Central memory CD4-positive, alpha-beta T cell (primary cell): ENCODE measurements at places on chromosomes 11 and 22.

- no peak for DNase-seq
Observed at GRCh38 chr11:5833446-5833845, 8.3 kb downstream of the OR52E6 start.

- DNase-seq = peak; percentile 88
Observed at GRCh38 chr22:50507421-50507990, at the start of gene LMF2. LMF2 (minus strand) TSS chr22:50507702; CDS start chr22:50507675, 27 bp downstream.

GRCh38 chr11:72718101-72718501 lies 34.1 kb downstream of the ARAP1 start:
- no peak for DNase-seq

DNA sequence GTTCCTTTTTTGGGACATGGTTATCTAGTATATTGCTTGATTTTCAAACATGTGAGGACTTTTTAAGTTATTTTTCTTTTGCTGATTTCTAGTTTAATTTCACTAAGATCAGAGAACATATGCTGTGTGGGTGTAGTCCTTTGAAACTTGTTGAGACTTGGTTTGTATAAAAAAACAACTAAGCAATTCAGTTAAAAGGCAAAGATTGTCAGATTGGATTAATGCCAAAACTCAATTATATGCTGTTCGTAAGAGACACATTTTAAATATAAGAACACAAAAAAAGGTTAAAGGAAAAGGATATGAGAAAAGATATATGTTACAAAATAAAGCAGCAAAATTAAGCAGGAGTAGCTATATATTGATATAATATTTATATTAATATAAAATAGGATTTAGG lies 17.8 kb upstream of the RRM1 start:
- DNase-seq = no peak

GRCh38 chr11:94854770-94855633 lies 86.8 kb downstream of the AMOTL1 start:
- DNase-seq = no peak

- DNase-seq = no peak
Observed at GRCh38 chr11:111135101-111135500, 110.4 kb upstream of the POU2AF2 start.

DNA sequence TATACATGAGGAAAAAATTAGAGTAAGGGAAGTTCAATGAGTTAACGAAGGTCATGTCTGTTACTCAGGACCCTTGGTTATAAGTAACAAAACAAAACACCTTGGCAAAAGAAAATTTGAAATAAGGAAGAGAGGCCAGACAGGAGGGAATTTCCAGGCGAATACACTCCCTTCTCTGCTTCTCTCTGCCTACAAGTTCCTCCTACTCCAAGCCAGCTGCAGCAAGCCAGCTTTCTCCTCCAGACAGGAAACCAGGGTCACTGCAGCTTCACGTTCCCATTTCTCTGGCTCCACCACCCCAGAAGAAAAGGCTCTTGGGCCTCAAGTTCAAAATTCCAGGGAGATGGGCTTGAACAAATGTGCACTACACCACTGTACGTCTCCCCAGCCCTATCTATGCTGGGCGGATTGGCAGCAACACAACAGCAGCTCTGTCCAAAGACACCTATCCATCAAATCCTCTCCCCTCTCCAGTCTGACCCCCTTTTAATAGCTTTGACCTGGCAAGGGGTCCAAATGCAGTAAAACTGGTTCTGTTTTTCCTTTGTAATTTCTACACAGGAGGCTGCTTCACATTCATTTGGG lies 27.7 kb downstream of the SMCO4 start:
- no peak for DNase-seq

GRCh38 chr11:67648796-67649613 lies 1.5 kb downstream of the ACY3 start:
- DNase-seq = no peak

DNA sequence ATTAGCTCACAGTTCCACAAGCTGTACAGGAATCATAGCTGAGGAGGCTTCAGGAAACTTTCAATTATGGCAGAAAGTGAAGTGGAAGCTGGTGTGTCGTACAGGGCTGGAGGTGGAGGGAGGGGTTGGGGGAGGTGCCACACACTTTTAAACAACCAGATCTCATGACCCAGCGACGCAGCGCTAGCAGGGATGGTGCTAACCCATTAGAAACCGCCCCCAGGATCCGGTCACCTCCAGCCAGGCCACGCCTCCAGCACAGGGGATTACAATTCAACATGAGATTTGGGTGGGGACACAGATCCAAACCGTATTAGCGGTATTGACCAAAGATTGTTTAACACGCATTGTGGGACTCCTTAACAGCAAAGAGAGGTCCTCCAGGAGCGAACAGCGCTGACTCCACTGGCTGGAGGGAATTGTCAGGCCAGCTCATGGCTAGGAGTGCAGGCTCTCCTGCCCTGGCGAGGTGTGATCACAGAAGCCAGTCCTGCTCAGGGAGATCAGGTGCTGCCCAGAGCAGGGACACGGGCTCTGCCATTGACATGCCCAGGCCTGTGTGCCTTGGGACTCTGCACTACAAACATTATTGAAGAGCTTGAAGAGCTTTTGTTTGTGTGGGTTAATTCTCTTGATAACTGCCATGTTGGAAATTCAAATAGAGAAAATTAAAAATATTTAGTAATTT lies 215.3 kb downstream of the TBC1D22A start:
- DNase-seq = no peak

GRCh38 chr11:20278727-20279126 lies 84.8 kb upstream of the HTATIP2 start:
- no peak for DNase-seq

GRCh38 chr11:57310630-57311086 lies 14.1 kb downstream of the TNKS1BP1 start:
- no peak for DNase-seq

DNA sequence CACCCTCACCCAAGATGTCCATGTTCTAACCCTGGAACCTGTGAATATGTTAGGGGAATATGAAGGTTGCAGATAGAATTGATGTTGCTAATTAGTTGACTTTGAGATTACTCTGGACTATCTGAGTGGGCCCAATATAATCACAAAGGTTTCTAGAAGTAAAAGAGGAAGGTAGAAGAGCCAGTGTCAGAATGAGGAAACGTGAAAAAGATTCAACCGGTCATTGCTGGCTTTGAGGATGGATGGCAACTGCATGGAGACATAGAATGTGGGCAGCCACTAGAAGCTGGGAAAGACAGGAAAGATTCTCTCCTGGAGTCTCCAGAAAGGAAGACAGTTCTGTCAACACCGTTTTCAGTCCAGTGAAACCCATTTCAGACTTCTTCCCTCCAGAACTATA lies 86.6 kb downstream of the CLPB start:
- DNase-seq = no peak

DNA sequence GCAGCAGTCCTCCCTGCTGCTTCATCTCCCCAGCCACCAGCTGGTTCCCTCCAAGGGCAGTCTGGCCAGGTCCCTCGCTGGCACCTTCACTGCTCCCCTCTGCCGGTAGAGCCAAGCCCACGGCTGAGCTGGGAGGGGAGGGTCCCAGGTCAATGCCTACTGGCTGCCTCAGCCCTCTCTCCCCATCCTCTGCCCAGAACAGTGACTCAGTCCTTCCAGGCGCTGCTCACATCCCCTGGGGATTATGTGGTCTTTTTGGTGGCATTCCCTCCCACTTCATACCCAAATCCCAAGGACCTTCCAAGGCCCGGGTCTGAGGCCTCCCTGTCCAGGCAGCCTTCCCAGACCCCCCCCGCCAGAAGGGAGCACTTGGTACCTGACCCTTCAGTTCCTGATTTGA lies 44.9 kb downstream of the WNT7B start:
- no peak for DNase-seq

GRCh38 chr11:64611869-64612646 lies 21.0 kb downstream of the SLC22A12 start:
- DNase-seq = no peak

DNA sequence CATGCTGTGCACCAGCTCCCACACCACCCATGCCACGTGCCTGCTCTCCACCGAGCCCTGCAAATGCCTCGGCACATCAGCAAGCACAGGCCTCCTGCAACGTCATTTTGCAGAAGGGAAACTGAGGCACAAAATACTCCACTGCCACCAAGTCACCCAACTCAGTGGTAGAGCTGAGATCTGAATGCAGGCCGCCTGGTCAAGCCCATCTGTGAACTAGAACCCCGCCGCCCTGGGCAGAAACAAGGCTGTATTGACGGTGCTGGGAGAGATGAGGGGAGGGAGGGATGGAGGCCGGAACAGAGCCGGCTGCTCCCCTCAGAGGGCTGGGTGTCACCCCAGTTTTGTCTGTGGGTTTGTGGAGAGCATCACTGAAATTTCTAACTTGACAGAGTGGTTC lies 81.4 kb downstream of the CDKN1C start:
- DNase-seq = no peak

DNA sequence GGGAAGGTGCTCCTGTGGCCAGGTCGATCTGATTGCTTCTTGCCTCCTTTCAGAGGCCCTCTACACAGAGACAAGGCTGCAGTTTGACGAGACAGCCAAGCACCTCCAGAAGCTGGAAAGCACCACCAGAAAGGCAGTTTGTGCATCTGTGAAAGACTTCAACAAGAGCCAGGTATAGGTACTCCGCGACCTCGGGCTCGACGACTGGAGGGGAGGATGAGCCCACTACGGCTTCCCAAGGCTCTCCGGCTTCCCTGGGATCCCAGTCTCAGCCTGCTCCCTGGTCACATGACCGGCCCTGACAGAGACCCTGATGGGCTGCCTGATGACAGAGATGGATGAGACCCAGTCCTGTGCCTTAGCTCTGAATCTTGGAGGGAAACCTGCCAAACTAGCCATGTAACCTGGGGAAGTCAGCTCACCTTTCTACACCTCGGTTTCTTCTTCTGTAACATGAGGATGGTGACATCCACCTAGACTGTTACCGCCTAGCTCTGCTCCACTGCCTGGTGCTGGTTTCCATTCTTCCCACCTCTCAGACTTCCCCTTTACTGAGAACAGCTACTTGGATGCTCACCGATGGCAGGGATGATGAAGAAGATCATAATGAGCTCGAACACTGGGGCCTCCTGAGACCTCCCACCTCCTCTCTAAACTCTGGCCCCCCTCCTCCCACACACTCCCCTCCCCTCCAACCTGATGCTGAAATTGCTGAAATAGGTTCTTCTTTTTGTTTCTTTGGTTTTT lies 8.9 kb downstream of the RIBC2 start:
- DNase-seq = no peak

GRCh38 chr11:110522471-110522870 lies 92.7 kb downstream of the FDX1 start:
- no peak for DNase-seq

DNA sequence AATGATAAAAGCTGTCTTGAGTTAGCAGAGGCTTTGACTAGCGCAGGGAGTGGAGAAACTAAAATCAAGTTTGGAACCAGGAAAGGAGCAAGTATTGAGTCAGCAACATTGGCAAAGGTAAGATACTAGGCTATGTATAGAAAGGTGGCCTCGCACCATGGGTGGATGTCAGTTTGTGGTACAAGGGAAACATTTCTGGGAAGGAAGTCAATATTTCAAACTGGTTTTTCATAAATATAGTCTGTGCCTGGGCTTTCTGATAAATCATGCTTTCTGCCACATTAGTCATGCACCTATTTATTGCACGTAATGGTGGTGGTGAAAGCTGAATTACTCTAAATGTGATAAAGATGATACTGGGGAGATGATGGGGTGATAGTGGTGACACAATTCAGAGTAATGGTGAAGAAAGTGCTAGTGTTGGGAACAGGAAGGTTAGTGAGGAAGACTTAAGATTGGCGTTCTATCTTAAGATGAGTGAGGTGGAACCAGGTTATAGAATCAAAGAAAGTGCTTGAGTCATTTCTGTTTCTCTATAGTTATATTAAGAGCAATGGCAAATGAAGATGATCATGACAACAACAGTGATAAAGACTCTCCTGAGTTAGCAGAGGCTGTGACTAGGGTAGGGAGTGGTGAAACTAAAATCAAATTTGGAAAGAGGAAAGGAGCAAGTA lies 729.0 kb downstream of the FAM181B start:
- no peak for DNase-seq

GRCh38 chr11:58927393-58928106 lies 11.7 kb upstream of the GLYATL1 start:
- no peak for DNase-seq

DNA sequence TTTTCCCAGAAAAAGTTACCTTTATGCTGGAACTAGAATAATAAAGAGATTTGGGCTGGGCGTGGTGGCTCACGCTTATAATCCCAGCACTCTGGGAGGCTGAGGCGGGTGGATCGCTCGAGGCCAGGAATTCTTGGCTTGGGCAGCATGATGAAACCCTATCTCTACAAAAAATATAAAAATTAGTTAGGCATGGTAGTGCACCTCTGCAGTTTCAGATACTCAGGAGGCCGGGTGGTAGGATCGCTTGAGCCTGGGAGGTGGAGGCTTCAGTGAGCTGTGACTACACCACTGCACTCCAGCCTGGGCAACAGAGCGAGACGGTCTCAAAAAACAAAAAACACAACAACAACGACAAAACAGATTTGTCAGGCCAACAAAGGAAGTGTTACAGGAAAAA lies 119.3 kb upstream of the OR9Q1 start:
- no peak for DNase-seq

DNA sequence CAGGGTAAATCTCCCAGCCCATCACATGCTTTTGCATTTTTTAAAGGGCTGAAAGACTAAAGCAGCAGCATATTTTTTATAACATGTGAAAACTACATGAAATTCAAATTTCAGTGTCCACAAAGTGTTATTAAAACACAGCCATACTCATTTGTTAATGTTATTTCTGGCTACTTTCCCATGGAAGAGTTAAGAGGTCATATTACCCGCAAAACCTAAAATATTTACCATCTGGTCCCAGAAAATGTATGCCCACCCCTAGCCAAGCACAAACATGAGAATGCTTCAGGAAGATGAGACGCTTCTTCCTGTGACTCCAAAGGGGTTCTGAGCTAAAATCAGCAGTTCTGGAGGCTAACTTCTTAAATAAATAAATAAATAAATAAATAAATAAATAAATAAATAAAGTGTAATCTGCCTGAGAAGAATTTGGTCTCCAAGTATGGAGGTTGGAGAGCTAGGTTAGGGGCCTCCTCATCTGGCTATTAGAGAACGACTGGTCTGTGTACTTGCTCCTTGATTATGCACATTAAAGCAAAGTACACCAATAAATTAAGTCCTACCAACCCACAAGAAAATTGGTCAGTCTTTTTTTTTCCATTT lies 9.7 kb downstream of the IMMP1L start:
- no peak for DNase-seq

GRCh38 chr22:19061471-19062138 lies 60.6 kb downstream of the DGCR2 start:
- DNase-seq = no peak

GRCh38 chr11:82995754-82996398 lies 75.8 kb downstream of the RAB30 start:
- DNase-seq = no peak

DNA sequence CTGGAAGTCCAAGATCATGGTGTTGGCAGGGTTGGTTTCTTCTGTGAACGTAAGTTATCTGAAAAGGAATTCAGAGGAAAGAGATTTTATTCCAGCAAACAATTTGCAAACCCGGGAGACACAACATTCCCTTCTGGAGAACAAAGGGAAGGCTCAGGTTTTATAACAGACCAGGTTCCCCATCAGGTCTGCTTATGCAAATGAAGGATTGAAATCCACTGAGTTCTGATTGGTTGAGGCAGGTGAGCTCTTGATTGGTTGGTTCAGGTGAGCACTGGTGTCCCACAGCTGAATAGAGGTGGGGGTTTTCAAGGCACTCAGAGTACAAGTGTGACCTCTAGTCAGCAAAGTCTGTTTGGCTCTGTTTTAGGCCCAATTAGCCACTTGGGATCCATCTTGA lies 1306.8 kb downstream of the TBC1D22A start:
- DNase-seq = no peak
